H9 (cell line): ENCODE measurements at places on chromosomes 2 and 18. TPM values are rescaled to one million over a fixed set of nuclear protein-coding genes. Genes with fewer than 3 reads are reported as not detected.

The METTL4 gene
- 12.4 and 14.2 TPM in 2 replicates for total RNA-seq

The HRH4 gene
- total RNA-seq: not detected in 2 replicates

DNA sequence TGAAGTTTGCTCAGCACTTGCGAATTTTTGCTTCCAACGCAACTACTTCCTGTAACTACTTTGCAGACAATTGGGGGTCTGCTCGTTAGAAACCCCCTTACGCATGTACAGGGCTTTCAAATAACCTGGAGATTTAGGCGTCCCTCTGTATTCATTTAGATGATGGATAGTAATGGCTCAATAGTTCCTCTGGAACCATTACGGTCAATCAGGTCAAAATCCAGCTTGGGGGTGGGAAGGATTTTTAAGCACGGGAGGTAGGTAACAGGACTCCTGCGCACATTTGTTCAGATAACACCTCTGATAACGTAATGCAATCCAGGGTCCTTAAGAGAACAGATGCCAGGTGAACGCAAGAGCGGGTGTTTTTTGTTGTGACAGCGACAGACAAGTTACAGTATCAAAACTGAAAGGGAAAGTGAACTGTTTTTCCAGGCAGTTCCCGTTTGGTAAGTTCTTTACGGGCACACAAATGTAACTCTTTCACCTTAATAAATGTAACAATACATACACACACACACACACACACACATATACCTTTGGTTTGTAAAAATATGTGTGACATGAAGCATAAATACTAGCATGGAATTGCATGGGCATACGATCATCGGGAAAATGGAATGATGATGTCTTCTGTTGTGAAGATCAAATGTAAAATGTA, 3.8 kb upstream of the OSR1 start:
- no peaks in the 10 kb centered on the region for H3K36me3 ChIP-seq
- peak overlapping the region; percentile 47; the same call in 1 of the 2 replicates for H3K4me3 ChIP-seq
- H3K4me1 ChIP-seq: no peaks in the 10 kb centered on the region; the same call in 1 of the 2 replicates
- DNase-seq: no peak
- no peak overlapping the region for H3K27ac ChIP-seq
- H3K27me3 ChIP-seq: peaks cover 73% of the 10 kb centered on the region

- H3K27me3 ChIP-seq: no peaks in the 10 kb centered on the region
- H3K4me3 ChIP-seq: no peak overlapping the region
Observed at GRCh38 chr2:230254152-230254881, 28.8 kb downstream of the SP140 start.

DNA sequence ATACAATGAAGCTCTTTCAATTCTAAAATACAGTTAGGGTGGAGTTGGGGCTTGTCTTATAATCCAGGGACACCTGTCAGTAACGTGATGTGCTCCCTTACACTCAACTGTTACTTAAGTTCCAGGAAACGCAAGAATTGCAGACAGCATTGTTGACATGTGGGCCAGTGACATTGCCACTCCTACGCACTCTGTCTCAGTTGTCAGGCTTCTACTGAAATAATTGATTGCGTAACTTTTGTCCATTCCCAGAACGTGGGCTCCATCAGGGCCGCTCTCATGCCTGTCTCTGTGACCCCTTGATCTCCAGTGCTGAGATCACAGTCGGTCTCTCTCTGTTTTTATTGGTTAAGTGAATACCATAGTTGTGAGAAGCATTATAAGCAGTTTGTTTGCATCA, 487.8 kb downstream of the GALR1 start:
- H3K4me3 ChIP-seq: no peak overlapping the region
- no peaks in the 10 kb centered on the region for H3K36me3 ChIP-seq
- H3K27me3 ChIP-seq: no peaks in the 10 kb centered on the region
- no peaks in the 10 kb centered on the region; the same call in 1 of the 2 replicates for H3K4me1 ChIP-seq
- no peak overlapping the region for H3K27ac ChIP-seq
- no peak for DNase-seq

- H3K36me3 ChIP-seq: no peaks in the 10 kb centered on the region
- H3K27ac ChIP-seq: no peak overlapping the region
- no peaks in the 10 kb centered on the region for H3K4me1 ChIP-seq
- DNase-seq: no peak
- H3K4me3 ChIP-seq: no peak overlapping the region
Observed at GRCh38 chr2:218875692-218876246, 4.9 kb upstream of the WNT10A start.

DNA sequence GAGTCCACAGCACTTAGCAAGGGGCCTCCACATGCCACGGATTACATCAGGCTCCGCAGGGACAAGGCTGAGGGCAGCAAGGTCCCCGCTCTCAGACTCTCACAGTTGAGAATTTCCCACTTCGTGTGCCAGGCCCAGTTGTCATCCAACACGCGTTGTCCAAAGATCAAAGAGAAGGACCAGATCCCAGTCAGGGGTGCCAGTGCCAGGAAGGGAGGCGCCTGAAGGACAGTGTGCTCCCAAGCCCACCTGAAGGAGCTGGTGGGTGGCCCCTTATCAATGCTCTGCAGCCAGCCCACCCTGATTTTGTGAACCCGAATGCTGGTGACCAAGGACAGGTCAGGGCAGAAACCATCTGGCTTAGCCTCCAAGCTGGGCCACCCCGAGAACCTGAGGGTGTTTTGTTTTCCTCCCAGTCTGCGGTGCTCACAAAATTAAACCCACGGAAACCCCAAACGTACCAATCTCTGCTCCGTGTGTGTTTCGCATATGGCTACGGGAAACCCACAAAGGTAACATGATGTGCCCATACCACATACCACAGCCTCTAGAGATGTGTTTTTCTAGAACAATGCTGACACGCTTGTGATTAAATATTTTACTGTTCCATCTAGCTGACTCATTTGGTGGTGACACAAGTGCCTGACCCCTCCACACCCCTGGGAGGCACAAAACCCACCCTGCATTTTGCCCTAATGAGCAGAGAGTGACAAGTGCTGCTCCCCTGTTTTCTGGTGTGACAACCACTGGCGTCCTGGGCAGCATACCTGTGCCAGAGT, 24.5 kb downstream of the CRACDL start:
- H3K4me1 ChIP-seq: no peaks in the 10 kb centered on the region
- no peaks in the 10 kb centered on the region for H3K27me3 ChIP-seq
- DNase-seq: no peak

- H3K36me3 ChIP-seq: no peaks in the 10 kb centered on the region
- H3K4me3 ChIP-seq: no peak overlapping the region
- H3K27ac ChIP-seq: no peak overlapping the region
Observed at GRCh38 chr18:79790996-79791972, 6.5 kb upstream of the KCNG2 start.

- DNase-seq: peak; percentile 74
- H3K27ac ChIP-seq: peak overlapping the region; percentile 54
- peaks cover 14% of the 10 kb centered on the region for H3K4me1 ChIP-seq
- no peaks in the 10 kb centered on the region for H3K36me3 ChIP-seq
- H3K4me3 ChIP-seq: peak overlapping the region; percentile 64
Observed at GRCh38 chr2:71455741-71456569, 2.6 kb downstream of the DYSF start.

DNA sequence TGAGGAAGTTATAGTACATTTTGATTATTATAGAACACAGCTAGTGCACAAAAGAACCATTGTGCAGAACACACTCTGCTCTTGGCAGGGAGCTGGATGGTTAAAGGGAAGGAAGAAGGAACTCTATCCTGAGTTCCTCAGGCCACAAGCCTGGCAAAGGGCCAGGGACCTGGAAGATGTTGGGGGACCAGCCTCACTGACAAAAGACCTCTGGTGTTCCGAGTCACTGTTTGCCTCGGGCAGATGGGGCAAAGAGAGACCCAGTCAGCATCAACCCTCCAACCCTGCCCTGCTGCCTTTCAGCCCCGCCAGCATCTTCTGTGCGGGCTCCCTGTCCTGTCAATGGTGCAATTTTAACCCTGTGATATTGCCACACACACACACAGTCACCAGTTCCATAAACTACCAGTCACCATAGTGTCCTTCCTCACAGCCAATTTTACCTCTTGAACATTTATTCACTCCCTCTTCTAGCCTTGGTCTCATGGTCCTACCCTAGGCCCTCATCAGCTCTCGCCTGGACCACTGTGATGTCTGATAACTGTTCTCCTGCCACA, 21.9 kb downstream of the NEMP2 start:
- DNase-seq: no peak
- no peak overlapping the region for H3K27ac ChIP-seq
- no peaks in the 10 kb centered on the region for H3K4me1 ChIP-seq
- no peaks in the 10 kb centered on the region for H3K36me3 ChIP-seq
- no peaks in the 10 kb centered on the region for H3K27me3 ChIP-seq

DNA sequence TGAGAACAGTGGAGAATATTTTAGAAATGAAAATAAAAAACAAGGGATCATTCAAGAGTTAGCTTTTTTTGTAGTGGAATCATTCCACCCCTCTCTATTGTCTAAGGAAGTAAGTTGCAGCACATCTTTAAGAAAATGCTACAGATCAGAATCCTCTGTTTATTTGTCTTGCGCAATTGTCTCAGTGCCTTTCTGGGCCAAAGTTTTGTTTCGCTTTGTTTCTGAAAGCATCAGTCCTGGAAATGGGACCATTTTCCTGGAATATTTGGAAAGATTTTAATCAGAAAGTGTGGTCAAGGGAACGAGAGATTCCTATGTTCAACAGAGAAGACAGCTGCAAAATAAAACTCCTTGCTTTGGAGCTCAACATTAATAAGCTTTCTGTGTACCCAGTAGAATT, 74.0 kb downstream of the NRXN1 start:
- peaks cover 13% of the 10 kb centered on the region for H3K36me3 ChIP-seq
- H3K27me3 ChIP-seq: no peaks in the 10 kb centered on the region
- no peaks in the 10 kb centered on the region for H3K4me1 ChIP-seq
- no peak overlapping the region for H3K4me3 ChIP-seq

- DNase-seq: no peak
- peaks cover 2% of the 10 kb centered on the region; the same call in 1 of the 2 replicates for H3K4me1 ChIP-seq
- H3K27me3 ChIP-seq: no peaks in the 10 kb centered on the region
- H3K27ac ChIP-seq: no peak overlapping the region
- no peaks in the 10 kb centered on the region for H3K36me3 ChIP-seq
Observed at GRCh38 chr2:1976112-1976511, 231.8 kb upstream of the PXDN start.

DNA sequence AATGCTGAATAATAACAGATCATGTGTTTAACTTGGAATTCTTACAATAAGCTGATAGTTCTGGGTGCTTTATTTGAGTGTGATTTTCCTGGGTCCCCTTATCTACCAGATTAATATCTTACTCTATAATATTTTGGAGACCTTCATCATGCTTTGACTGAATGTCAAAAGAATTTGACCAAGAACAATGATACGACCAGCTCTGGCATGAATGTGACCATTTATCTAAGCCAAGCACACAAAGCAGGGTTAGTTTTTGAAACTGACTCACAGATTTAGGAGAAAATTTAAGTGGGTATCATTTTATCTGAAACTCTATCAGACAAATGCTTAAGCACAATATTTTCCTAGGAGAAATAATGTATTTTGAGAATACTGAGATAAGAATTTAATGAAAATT, 677.0 kb downstream of the NYAP2 start:
- no peak for DNase-seq
- no peaks in the 10 kb centered on the region for H3K27me3 ChIP-seq
- H3K27ac ChIP-seq: no peak overlapping the region
- no peaks in the 10 kb centered on the region for H3K36me3 ChIP-seq
